ENCODE measurements at places on chromosomes 1 and 21. TPM values are rescaled to one million over a fixed set of nuclear protein-coding genes. Genes with fewer than 3 reads are reported as not detected.

NECTIN4 gene
- total RNA-seq, result 5.2 TPM

- no peak for DNase-seq
- peaks cover 34% of the 10 kb centered on the region for H3K4me1 ChIP-seq
- H3K27ac ChIP-seq, result no peak overlapping the region
Measured at GRCh38 chr1:225990705-225991464, 8.3 kb downstream of the SDE2 start.

DNA sequence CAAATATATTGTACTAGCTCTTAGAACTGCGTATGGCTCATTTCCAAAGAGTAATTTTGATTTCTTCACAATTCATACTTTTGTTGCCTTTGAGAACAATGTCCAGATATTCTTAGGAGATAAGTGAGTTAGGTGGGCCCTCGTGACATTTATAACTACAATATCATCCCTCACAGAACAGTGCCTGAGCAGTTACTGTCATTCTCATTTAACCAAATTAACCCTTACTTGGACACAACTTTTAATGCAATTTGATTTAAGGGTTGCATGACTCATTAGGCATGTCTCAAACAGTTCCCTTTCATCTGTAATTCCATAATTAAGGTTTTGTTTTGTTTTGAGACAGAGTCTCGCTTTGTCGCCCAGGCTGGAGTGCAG, 68.1 kb upstream of the DNAH14 start:
- DNase-seq, result no peak
- no peaks in the 10 kb centered on the region for H3K27me3 ChIP-seq
- H3K36me3 ChIP-seq, result no peaks in the 10 kb centered on the region
- no peak overlapping the region for H3K27ac ChIP-seq
- H3K4me1 ChIP-seq, result no peaks in the 10 kb centered on the region
- H3K4me3 ChIP-seq, result no peak overlapping the region

SLC44A3 gene
- total RNA-seq, result 6.3 TPM

DNA sequence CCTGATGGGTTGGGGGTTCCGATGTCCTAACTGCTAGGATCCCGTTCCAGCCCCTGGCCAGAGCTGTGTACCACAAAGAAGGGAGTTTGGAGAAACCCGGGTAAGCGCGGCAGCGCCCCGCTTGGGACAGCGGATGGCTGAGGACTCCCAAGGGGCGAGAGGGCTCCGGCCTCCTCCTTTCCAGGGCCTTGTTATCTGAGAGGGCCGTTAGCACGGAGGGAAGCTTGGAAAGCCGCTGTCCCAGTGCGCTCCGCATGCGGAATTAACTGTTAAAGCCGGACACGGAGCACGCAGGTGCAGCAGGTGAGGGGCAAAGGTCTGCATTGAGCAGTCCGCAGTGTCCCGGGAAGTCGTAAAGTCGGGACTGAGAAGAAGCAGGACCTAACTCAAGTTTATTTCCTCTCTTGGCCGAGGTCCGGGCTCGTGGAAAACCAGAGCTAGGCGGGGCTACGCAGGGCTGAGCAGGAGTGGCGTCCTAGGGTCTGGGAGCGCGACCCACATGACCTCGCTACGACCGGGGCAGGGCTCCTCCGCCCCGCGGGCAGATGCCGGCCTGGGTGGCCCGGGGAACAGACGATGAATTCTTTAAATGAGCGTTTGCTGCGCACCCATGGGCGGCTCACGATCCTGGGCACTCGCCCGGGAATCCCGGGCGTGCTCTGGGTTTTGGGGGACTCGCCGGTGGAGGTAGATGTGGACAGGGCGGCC, 4.5 kb downstream of the LHX4 start:
- peak overlapping the region; percentile 15 for H3K4me3 ChIP-seq
- peaks cover 66% of the 10 kb centered on the region for H3K4me1 ChIP-seq
- peak; percentile 81 for DNase-seq
- H3K27ac ChIP-seq, result no peak overlapping the region

DNA sequence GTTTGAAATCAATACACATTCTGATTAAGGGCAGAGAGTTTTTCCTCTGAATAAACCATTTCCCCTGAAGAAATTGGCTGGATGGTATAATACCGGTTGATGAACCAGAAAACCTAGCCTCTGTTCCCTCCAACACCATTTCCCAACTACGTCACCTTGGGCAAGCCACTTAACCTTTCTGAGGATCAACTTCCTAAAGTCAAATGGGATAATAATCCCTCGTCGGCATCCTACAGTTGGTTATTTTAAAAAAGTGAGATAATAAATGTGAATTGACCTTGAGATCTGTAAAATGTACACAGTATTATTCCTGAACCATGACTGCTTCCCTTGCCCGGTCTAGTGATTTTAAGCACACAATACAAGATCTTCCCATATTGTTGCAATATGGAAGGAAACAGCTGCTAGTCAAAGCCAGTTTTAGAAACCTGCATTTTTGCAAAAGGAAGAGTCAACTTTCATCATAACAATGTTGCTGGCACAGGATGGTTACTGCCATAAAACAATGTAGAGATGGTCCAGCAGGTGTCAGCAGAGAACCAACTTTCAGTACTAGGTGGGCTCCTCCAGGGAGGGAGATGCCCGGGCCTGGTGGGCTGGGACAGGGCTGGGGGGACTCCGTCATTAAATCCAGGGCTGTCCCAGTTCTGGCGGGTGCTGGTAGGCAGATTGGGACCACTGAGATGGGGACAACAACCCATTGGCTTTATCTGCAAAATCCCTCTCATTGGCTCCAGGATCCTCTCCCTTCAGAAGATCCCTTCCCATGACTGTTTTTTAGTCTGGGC, 5.2 kb upstream of the HLX start:
- no peak overlapping the region for H3K27ac ChIP-seq
- no peaks in the 10 kb centered on the region for H3K36me3 ChIP-seq
- no peaks in the 10 kb centered on the region for H3K27me3 ChIP-seq
- no peak overlapping the region for H3K4me3 ChIP-seq
- DNase-seq, result no peak
- peaks cover 35% of the 10 kb centered on the region for H3K4me1 ChIP-seq

DNA sequence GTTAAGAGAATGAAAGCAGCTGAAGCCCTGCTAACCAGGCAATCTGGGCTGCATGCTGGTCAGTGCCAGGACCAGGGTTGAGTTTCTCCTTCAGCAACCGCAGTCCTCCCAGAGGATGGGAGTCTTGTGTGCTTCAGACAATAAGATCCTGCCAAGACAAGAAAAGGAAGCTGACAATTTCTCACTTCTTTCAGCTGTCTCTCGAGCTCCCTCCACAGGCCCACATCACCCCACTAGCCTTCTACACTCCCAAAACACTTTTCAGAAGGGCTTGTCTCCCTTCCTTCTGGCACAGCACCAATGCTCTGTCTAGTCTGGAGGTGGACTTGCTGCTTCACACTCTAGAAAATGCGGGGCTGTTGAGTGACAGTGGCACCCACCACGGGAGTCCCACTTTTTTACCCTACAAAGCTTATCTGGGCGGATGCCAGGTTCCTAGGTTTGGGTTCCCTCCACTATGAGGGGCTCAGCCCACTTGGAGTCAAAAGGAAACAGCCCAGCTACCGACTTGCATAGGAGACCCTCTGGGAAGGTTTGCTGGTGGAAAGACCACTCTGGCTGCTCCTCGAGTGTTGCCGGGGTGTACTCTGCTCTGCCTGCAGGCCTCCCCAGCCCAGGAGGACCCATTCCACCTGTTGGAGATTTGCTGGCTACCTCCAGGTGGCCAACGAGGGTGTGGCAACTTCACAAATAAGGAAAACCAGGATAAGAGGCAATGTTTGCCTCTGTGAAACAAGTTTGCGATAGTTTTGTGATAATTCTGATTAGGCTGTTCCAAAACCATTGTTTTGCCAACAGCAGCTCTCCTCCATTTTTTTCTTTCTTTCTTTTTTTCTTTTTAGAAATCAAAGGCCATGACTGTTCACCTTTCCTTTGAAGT, 68.9 kb downstream of the TENT5C start:
- no peaks in the 10 kb centered on the region for H3K36me3 ChIP-seq
- no peak overlapping the region for H3K27ac ChIP-seq
- no peak for DNase-seq
- no peak overlapping the region for H3K4me3 ChIP-seq
- no peaks in the 10 kb centered on the region for H3K4me1 ChIP-seq
- no peaks in the 10 kb centered on the region for H3K27me3 ChIP-seq

THBS3 gene
- total RNA-seq, result 21.0 TPM

- peak; percentile 42 for DNase-seq
- peak overlapping the region; percentile 78 for H3K4me3 ChIP-seq
- peaks cover 8% of the 10 kb centered on the region for H3K4me1 ChIP-seq
- H3K27me3 ChIP-seq, result no peaks in the 10 kb centered on the region
Measured at GRCh38 chr1:84298328-84298683, 3.2 kb upstream of the SAMD13 start.

DNA sequence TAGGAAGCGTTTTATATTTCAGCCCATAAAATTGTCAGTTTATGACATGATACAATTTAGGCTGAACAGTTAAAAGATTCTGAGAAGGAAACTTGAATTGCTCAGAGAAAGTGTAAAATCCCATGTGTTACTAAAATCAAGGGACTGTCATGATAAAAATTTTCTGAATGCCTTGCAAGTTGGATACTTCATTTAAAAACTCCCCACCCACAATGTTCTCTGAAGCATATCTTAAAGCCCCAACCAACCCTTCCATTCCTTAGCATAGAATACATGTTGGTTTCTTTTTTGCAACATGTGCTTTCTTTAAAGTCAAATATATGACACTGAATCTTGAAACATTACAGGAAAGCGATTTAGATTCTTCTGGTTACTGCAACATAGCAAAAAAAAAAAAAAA, 97.4 kb downstream of the MRPL39 start:
- H3K27me3 ChIP-seq, result no peaks in the 10 kb centered on the region
- H3K27ac ChIP-seq, result no peak overlapping the region
- H3K4me1 ChIP-seq, result no peaks in the 10 kb centered on the region

CD46 gene
- 358 TPM for total RNA-seq

GRCh38 chr1:54227091-54227602, 27.2 kb downstream of the MRPL37 start:
- H3K4me3 ChIP-seq, result no peak overlapping the region
- H3K4me1 ChIP-seq, result peaks cover 4% of the 10 kb centered on the region
- no peaks in the 10 kb centered on the region for H3K27me3 ChIP-seq
- H3K27ac ChIP-seq, result no peak overlapping the region

- no peak overlapping the region for H3K4me3 ChIP-seq
- H3K27ac ChIP-seq, result no peak overlapping the region
- H3K4me1 ChIP-seq, result peaks cover 22% of the 10 kb centered on the region
Measured at GRCh38 chr1:182301467-182302198, 90.0 kb downstream of the GLUL start.

RPE65 gene
- not detected for total RNA-seq

DNA sequence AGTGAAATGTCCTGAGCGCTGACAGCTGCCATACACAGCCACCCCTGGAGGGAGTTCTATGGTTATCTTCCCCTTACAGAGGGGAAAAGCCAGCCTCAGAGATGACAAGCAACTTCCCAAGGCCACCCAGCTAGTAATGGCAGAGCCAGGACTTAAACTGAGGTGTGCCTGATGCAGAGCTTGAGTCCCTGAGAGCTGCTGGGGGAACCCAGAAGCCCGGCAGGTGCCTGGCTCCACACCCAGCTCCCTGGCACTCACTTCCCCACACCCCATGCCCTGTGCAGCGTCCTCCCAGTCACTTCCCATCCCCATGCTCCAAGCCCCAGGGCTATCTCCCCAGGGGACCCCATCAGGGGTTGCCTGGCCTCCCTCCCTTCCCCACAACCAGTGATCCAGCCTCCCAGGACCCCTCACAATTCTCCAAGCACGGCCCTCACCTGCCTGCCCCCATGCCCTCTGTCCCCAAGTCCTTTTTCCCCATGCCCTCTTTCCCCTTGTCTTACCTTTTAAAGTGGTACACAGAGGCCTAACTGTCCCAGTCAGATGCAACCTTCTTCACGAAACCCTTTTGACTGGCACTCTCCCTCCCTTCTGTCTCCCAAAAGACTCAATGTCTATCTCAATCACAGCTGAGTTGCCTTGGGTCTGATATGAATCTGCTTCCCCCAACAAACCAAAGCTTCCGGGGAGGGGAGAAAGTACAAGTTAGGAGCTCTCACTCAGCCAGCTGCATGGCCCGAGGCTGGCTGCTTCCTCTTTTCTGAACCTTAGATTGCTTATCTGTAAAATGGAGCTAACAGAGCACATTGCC, 39.8 kb upstream of the LRP8 start:
- peak; percentile 22 for DNase-seq
- no peaks in the 10 kb centered on the region for H3K36me3 ChIP-seq
- H3K4me3 ChIP-seq, result no peak overlapping the region
- no peaks in the 10 kb centered on the region for H3K27me3 ChIP-seq
- H3K27ac ChIP-seq, result no peak overlapping the region
- no peaks in the 10 kb centered on the region for H3K4me1 ChIP-seq

SFN gene
- total RNA-seq, result 98.2 TPM

DNA sequence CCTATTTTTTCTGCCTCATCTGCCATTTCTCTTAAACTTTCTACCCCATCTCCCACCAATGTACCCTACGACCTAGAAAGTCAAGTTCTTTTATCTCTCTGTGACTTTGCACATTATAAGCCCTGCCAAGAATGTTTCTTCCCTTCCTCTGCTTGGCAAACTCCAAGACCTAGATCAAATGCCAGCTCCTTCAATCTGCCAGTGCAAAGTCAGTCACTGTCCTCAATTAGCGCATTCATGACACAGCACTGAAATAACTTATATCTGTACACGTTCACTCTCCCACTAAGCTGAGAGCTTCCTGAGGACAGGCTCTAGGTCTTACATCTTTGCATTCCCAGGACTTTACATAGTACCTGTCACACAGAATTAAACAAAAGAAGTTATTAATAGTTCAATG, 21.4 kb upstream of the LSM10 start:
- H3K27me3 ChIP-seq, result no peaks in the 10 kb centered on the region
- no peak overlapping the region for H3K27ac ChIP-seq
- H3K4me1 ChIP-seq, result peaks cover 5% of the 10 kb centered on the region
- peaks cover 27% of the 10 kb centered on the region for H3K36me3 ChIP-seq
- H3K4me3 ChIP-seq, result no peak overlapping the region

GRCh38 chr1:191498318-191498717, 659.9 kb upstream of the RGS18 start:
- H3K4me3 ChIP-seq, result no peak overlapping the region
- no peaks in the 10 kb centered on the region for H3K36me3 ChIP-seq
- H3K27me3 ChIP-seq, result no peaks in the 10 kb centered on the region
- DNase-seq, result no peak
- no peak overlapping the region for H3K27ac ChIP-seq

- H3K4me3 ChIP-seq, result no peak overlapping the region
- peaks cover 3% of the 10 kb centered on the region for H3K36me3 ChIP-seq
- no peaks in the 10 kb centered on the region for H3K27me3 ChIP-seq
- H3K27ac ChIP-seq, result no peak overlapping the region
- DNase-seq, result no peak
Measured at GRCh38 chr1:99680270-99680669, 34.4 kb downstream of the PALMD start.

BRINP3 gene
- total RNA-seq, result 1.1 TPM

- H3K27me3 ChIP-seq, result no peaks in the 10 kb centered on the region
- H3K4me3 ChIP-seq, result no peak overlapping the region
- no peaks in the 10 kb centered on the region for H3K36me3 ChIP-seq
Measured at GRCh38 chr21:45957981-45958600, 23.5 kb upstream of the COL6A1 start.

- H3K27me3 ChIP-seq, result no peaks in the 10 kb centered on the region
- H3K4me1 ChIP-seq, result no peaks in the 10 kb centered on the region
- H3K27ac ChIP-seq, result no peak overlapping the region
- H3K4me3 ChIP-seq, result no peak overlapping the region
- DNase-seq, result no peak
- no peaks in the 10 kb centered on the region for H3K36me3 ChIP-seq
Measured at GRCh38 chr1:200435200-200435780, 25.5 kb upstream of the ZNF281 start.

All from upper lobe of left lung (tissue), 6 donors.